ENCODE measurements at places on chromosomes 11 and 22.

- no peak for DNase-seq
These were observed 1.1 kb upstream of the CECR2 start for GRCh38 chr22:17368144-17368543.

DNA sequence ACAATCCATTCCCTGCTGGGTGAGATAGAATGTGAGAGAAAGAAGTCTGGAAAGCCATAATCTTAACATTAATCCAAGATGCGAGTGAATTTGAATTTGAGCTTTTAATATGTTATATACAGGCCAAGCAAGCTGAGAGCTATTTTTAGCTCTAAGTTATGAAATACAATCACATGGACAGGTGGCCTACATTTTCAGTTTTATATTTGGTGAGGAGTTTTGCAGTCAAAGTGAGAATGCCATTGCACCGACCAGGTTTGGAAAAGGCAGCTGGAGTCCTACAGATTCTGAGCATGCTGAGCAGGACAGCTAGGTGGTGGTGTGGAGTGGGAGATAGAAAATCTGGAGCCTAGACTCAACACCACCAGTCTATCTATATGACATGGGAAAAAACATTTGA is 12.0 kb downstream of the OR5B21 start:
- no peak for DNase-seq

DNA sequence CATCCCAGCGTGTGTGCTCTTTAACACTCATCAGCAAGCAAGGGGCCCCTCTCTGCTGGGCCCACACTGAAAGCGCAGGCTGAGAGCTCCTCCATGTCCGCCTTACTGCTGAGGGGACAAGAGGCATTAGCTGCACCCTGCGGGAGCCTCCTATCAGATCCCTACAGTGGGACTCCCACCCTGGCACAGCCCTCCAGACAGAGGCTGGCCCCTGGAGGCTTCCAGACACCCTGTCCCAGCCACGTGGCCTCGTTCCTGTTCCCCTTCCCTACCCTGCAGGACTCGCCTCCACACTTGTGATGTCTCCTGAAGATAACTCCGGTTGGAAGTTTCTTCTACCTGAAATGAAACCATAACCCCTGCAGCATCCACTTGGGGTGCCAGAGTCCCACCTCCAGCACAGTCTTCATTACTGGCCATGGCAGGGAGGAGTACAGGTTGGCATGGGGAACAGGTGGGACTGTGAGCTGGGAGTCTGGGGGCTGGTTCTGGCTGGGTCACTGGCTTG is 5.0 kb upstream of the SH3BP1 start:
- DNase-seq, result no peak

DNA sequence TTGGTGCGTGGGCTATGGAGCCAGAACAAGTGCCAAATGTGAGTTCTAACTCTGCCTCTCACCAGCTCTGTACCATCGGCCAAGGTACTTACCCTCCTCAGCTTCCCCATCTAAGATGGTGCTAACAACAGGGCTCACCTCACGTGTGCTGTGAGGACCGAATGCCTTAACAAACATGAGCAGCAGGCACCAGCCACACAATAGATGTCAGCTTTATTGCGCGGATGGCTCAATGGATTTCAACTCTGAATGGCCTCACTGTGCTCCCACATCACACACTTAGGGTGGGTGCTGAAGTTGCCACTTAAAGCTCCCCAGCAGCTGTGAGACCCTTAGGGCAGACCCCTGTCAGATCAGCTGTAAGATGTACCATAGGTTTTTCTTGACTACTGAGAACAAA is 24.1 kb downstream of the RELT start:
- DNase-seq, result no peak

GRCh38 chr22:20965104-20965887 is 1.8 kb upstream of the AIFM3 start:
- no peak for DNase-seq

DNA sequence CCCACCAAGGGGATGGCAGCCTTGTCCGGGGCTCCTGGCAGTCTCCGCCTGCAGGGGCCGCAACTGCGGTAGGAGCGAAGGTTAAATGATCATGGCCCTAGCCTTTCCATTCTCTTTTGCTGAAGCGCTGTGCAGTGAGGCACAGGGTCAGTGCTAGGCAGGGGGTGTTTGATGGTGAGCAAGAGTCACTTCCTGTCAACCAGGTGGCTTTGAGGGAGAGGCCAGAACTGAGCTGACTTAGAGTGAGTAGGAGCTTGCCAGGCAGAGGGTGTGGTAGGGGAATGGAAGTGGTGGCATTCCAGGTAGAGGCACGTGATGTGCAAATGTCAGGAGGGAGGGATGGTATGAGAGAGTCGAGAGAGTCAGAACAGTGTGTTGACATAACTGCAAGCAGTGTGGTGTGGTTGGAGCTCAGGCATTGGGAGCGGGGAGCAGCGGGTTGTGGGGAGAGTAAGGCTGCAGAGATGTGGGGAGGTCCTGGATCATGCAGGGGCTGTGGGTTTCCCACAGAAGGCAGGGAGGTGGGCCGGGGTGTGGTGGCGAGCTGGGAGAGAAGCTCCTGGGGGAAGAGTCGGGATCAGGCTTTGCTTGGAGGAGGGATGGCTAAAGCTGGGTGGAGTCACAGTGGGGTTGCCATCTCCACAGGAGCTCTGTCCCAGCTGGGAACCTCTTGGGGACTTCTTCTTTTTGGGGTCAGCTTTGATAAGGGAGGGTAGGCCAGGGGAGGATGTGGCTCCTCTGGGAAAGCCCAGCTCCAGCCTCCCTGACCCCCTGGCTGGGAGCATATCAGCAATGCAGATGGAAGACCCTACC is 33.3 kb downstream of the AMPD3 start:
- no peak for DNase-seq

GRCh38 chr22:23404689-23405365 is 175.3 kb downstream of the IGLL1 start:
- no peak for DNase-seq

DNA sequence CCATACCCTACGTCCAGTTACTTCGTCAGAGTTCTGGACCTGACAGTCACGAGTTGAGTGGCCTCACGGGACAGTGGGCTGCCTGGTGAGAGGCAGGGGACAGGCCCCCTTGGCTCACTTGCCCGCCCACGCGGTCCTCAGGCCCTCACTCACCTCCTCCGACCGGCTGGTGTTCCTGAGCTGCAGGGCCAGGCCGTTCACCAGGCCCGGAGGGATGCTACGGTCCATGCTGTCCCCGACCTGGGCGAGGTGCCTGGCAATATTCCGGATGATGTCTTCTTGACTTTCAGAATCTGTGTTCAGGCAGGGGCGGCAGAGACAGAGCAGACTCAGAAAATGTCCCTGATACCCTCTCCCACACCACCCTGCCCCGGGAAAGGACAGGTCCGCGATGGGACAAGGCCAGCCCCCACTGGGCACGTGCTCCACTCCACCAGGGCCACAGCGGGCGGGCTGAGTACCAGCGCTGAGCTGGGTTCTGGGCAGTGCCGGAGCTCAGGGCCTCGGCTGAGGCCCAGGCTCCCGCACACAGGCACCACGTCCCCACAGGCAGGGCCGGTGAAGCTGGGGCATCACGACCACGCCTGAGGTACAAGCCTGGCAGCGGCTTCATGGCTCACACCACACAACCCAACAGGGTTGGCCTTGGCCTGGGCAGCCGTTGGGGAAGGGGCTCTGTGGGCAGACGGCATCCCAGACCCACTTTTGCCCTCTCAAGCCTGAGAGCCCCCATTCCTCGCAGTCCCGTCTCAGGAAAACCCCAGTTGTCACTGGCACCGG is 34.9 kb downstream of the BID start:
- no peak for DNase-seq

- no peak for DNase-seq
These were observed 1524.9 kb downstream of the BRD1 start for GRCh38 chr22:48302657-48303368.

- no peak for DNase-seq
These were observed 47.8 kb downstream of the DBX1 start for GRCh38 chr11:20112291-20113148.

- DNase-seq, result no peak
These were observed 908.5 kb downstream of the BRD1 start for GRCh38 chr22:48919187-48919590.

- DNase-seq, result no peak
These were observed 8.7 kb upstream of the TPCN2 start for GRCh38 chr11:69040051-69040450.

DNA sequence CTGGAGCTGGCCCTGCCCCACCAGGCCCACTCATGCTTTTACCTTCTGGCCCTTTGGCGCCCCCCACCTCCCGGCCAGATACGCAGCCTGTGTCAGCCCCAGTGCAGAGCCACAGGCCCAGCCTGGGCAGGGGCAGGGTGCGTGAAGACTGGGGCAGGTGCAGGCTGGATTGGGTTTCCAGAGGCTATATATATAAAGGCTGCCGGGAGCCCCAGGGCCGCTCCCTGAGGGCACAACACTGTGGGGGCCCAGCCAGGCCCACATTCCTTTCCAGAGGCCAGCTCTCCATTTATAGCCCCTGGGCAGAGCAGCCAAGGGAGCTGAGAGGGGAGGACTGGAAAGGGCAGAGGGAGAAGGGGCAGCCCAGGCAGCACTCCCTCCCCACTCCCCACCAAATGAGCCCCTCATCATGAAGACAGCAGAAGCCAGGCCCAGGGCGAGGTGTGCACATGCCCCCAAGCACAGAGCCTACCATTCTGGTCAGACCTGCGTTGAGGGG is 5.0 kb upstream of the MYOD1 start:
- no peak for DNase-seq

- no peak for DNase-seq
These were observed 2.6 kb downstream of the KCNK7 start for GRCh38 chr11:65592858-65593517.

GRCh38 chr11:100550298-100550697 is 136.8 kb upstream of the ARHGAP42 start:
- no peak for DNase-seq

DNA sequence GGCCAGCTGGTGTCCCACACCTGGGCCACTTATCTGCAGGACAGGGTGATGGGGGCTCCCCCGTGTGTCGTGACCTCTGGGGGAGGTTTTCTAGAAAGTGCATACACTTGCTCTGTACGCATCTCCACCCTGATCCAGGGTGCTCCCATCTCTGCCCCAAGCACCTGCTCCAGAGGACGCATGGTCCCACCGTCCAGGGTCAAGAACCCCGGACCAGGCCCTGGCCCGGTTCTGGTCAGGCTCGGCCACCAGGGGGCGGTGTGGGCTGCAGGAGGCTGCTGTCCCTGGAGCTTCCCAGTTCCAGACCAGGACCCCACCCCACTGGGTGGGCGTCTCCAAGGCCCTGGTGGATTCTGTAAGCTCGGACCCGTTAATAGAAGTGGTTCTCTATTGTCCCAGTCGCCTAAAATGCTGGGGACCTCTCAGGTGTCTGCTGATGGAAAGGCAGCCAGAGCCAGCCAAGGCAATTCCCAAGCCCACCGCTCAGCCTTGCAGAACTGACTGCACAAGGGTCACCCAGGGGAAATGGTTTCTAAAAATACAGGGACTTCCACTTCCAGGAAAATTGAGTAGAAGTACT is 34.7 kb upstream of the SEPTIN5 start:
- DNase-seq, result no peak

DNA sequence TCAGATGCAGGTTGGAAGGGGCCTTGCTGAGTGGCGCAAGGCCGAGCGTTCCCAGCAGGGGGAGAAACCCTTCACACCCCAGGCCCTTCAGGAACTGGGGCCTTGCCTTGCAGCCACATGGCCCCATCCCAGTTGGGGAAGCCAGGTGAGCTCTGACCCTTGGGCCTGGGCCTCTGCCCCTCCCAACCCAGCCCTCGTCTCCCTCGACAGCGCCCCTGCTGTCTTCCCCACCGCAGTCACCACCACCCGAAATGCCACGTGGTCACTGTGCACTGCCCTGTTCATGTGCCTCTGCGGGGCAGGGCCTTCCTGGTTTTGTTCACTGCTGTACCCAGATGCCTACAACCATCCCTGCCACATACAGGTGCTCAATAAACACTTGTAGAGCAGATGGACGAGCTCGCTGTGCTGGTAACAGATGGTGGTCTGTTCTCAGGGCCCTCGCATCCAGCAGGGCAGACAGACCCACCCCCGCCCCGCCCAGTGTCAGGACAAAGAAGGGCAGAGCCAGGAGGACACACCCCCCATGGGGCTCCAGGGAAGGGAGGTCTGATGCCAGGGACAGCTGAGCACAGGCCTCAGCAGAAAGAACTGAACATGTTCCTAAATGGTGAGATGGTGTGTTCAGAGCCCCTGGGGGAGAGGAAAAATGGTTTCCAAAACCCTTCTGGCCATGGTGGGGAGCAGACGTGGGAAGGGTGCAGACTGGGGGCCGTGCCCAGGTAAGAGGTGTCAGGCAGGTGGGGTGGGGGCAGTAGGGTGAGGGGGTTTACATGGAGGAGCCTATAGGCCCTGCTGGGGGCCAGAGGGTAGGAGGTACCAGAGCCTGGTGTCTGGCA is 3.7 kb downstream of the POLR2L start:
- DNase-seq, result no peak

GRCh38 chr11:102831489-102832440 is 11.6 kb downstream of the MMP3 start:
- no peak for DNase-seq

DNA sequence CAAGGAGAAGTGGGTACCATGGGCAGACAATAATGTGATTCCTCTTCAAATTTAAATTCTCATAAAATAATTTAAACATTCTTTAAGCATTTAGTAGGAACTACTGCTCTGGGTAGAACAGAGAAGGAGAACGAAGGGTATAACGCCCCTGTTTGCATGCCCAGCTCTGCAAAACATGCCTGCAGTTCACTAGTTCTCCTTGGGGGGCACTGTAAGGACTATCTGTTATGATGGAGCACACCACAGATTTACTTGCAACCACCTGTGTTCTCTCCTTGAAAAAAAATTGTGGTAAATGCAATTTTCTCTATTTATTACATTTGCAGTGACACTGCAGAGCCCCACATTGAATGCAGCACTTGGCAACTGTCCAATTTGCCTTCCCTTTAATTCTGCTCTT is 100.3 kb downstream of the GUCY1A2 start:
- no peak for DNase-seq

DNA sequence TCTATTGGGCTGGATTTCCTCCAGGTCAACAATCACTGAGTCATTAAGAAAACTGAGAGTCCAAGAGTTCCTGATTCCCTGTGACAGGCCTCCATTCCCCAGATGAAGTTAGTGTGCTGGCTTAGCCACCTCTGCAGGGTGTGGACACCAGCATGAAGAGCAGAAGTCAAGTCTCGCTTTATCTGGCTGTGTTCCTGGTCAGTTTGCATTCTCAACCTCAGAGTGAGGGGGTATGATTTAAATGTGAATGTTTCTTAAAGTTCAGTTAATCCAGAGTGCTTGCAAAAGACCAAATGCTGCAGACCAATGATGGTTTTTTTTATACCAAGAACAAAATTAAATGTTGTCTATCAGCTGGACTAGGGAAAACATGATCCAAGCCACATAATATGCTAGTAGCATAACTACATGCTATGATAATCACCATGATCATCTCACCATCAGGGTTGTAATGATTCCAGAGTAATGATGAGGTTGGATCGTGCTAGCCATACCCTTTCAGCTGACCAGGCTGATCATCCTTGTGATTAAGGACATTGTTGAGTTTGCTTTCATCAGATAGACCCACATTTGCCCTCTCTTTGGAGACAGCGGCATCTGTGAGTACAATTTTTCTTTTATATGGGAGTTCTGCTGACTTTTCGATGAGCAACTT is 145.8 kb upstream of the ARHGAP20 start:
- no peak for DNase-seq

GRCh38 chr11:14270690-14271542 is 88.1 kb downstream of the RRAS2 start:
- no peak for DNase-seq

Data from esophagus squamous epithelium (tissue), 5 donors.